GM23338 (cell line): ENCODE measurements at places on chromosomes 2 and 18. TPM values are rescaled to one million over a fixed set of nuclear protein-coding genes. Genes with fewer than 3 reads are reported as not detected.

Gene DNAH6
- 0.16 and 0.31 TPM in 2 replicates for total RNA-seq

Gene VWC2L
- not detected in 2 replicates for total RNA-seq

- H3K27ac ChIP-seq: no peak overlapping the region
- DNase-seq: no peak
- no peak overlapping the region for H3K4me3 ChIP-seq
- H3K27me3 ChIP-seq: peaks cover 31% of the 10 kb centered on the region
- no peaks in the 10 kb centered on the region for H3K36me3 ChIP-seq
- H3K4me1 ChIP-seq: no peaks in the 10 kb centered on the region
Measured at GRCh38 chr18:916562-916961, 11.9 kb downstream of the ADCYAP1 start.

GRCh38 chr18:13366131-13366530 is 147.6 kb downstream of the LDLRAD4 start:
- H3K36me3 ChIP-seq: no peaks in the 10 kb centered on the region
- H3K27ac ChIP-seq: no peak overlapping the region
- DNase-seq: no peak
- no peak overlapping the region for H3K4me3 ChIP-seq
- no peaks in the 10 kb centered on the region for H3K27me3 ChIP-seq
- peaks cover 3% of the 10 kb centered on the region; the same call in 1 of the 2 replicates for H3K4me1 ChIP-seq

- H3K4me1 ChIP-seq: peaks cover 13% of the 10 kb centered on the region
- H3K4me3 ChIP-seq: no peak overlapping the region
- no peak overlapping the region for H3K27ac ChIP-seq
- no peaks in the 10 kb centered on the region for H3K27me3 ChIP-seq
- no peaks in the 10 kb centered on the region for H3K36me3 ChIP-seq
Measured at GRCh38 chr2:168726375-168726774, 76.1 kb upstream of the NOSTRIN start.

- H3K27me3 ChIP-seq: no peaks in the 10 kb centered on the region
- DNase-seq: peak; percentile 80
- H3K4me1 ChIP-seq: peaks cover 41% of the 10 kb centered on the region
- peak overlapping the region; percentile 28 for H3K27ac ChIP-seq
- peak overlapping the region; percentile 24; the same call in 1 of the 2 replicates for H3K4me3 ChIP-seq
Measured at GRCh38 chr2:101330253-101330933, 21.9 kb upstream of the RNF149 start.

- peak; percentile 63 for DNase-seq
- H3K27me3 ChIP-seq: no peaks in the 10 kb centered on the region
- peak overlapping the region; percentile 47 for H3K4me3 ChIP-seq
- H3K4me1 ChIP-seq: peaks cover 9% of the 10 kb centered on the region
- no peaks in the 10 kb centered on the region for H3K36me3 ChIP-seq
Measured at GRCh38 chr2:47907039-47907781, 912 bp upstream of the FBXO11 start.

DNA sequence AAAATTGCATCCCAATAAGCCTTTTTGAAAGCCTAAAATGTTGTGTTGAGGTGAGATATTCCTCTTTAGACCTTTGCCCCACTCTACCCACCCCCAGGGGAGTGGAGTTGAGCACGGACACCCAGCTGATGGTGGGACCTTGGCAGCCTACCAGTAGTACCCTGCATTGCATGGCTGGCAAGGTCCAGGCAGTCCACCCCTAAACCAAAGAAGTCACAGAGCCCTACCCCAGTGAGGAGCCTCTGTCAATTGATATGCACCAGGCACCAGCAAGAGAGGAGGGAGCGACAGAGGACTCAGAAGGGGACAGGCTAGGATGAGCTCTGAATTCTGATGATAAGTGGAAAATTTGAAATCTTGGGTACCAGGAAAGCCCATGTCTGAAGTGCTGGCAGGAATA is 38.6 kb downstream of the MARCO start:
- no peak for DNase-seq
- H3K27ac ChIP-seq: no peak overlapping the region
- H3K4me1 ChIP-seq: no peaks in the 10 kb centered on the region
- no peak overlapping the region for H3K4me3 ChIP-seq

DNA sequence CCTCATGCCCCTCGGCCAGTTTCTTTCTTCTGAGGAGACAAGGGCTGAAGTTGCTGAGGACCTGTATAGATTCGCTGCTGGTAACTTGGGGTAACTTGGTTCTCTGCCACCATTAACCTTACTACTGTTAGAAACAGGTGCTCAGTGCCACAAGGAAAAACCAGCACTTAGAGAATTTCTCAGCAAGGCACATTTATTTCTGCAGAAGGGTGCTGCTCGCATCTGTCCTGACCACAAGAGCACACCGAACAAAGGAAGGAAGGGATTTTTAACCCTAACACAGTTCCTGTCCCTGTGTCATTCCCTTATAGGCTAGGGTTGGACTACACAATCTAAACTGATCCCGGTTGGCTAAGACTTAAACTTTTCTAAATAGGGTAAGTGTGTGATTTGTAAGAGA is 154.1 kb downstream of the SOCS6 start:
- H3K36me3 ChIP-seq: peaks cover 16% of the 10 kb centered on the region
- H3K4me3 ChIP-seq: no peak overlapping the region
- H3K27me3 ChIP-seq: no peaks in the 10 kb centered on the region
- peak; percentile 28 for DNase-seq
- no peak overlapping the region for H3K27ac ChIP-seq
- no peaks in the 10 kb centered on the region for H3K4me1 ChIP-seq

DNA sequence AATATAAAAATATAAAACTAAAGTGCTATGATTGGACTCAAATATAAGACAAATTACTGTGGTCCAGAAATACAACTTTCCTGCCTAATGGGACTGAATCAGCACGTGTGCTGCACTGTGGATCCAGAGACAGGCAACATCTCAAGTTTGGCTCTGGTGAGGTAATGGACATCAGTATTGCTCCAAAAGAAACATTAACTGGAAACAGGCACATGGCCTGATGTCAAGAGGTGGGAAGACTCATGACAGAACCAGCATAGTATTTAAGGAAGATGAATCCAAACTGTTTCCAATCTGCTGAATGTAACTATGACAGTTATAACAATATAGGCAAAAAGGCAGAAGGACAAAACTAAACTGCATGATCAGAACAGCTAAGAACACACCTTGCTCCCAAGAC is 354.6 kb downstream of the FSIP2 start:
- H3K27me3 ChIP-seq: no peaks in the 10 kb centered on the region
- DNase-seq: no peak
- H3K27ac ChIP-seq: no peak overlapping the region
- no peaks in the 10 kb centered on the region for H3K4me1 ChIP-seq

GRCh38 chr2:158990397-158991214 is 22.2 kb downstream of the TANC1 start:
- H3K36me3 ChIP-seq: no peaks in the 10 kb centered on the region
- no peak for DNase-seq

GRCh38 chr18:6851480-6851879 is 122.0 kb downstream of the ARHGAP28 start:
- peaks cover 4% of the 10 kb centered on the region for H3K36me3 ChIP-seq
- H3K27ac ChIP-seq: no peak overlapping the region
- no peaks in the 10 kb centered on the region for H3K27me3 ChIP-seq
- no peaks in the 10 kb centered on the region for H3K4me1 ChIP-seq

DNA sequence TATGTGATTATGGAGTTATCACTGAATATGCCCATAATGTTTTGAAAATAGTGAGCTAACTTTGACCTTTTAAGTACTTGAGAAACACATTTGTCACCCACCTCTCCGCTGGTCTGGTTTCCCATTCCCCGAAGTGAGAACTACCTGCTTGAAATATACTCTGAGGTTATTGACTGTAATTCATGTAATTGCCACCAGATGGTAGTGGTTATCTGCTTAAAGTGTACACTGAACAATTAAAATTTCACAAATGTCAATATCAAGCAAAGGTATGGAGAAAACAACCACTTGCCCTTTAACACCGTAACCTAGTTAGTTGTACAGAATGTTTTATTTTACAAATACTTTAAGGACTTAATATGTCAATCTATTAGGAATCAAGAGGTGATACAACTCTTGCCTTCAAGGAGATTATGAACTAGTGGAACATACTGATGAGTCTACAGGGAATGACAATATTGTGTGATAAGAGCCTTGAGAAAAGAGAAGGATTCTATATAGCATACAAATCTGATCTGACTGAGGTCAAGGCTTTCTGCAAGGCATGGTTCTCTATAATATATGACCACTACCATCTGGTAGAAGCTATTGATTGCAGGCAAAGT is 316.8 kb upstream of the KCNH7 start:
- H3K4me3 ChIP-seq: no peak overlapping the region
- no peaks in the 10 kb centered on the region for H3K4me1 ChIP-seq
- no peaks in the 10 kb centered on the region for H3K27me3 ChIP-seq
- no peak overlapping the region for H3K27ac ChIP-seq

- H3K27ac ChIP-seq: no peak overlapping the region
- no peak for DNase-seq
- H3K4me3 ChIP-seq: no peak overlapping the region
- no peaks in the 10 kb centered on the region for H3K36me3 ChIP-seq
Measured at GRCh38 chr2:66717973-66718372, 283.0 kb downstream of the MEIS1 start.
